Stimulated activated CD8-positive, alpha-beta memory T cell treated with anti-CD3 and anti-CD28 coated beads, Interleukin-4, amount 100 ng/mL, for 4 hours (primary cell): ENCODE measurements at places on chromosomes 6 and 20.

- no peak for DNase-seq
Measured at GRCh38 chr6:71011871-71012371, 55.1 kb upstream of the B3GAT2 start.

DNA sequence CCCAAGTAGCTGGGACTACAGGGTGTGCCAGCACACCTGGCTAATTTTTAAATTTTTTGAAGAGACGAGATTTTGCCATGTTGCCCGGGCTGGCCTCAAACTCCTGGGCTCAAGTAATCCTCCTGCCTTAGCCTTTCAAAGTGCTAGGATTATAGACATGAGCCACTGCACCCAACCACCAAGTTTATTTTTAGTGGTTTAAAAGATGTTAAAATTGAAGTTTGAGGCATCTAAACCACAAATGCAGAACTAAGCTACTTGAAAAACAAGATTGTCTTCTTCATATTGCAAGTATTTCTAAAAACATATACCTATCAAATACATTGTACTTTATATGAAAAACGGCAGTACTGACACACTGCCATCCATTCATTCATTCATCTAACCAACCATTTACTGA lies 31.6 kb downstream of the WASF1 start:
- DNase-seq, result no peak

GRCh38 chr6:16600026-16600425 lies 161.2 kb downstream of the ATXN1 start:
- DNase-seq, result no peak

DNA sequence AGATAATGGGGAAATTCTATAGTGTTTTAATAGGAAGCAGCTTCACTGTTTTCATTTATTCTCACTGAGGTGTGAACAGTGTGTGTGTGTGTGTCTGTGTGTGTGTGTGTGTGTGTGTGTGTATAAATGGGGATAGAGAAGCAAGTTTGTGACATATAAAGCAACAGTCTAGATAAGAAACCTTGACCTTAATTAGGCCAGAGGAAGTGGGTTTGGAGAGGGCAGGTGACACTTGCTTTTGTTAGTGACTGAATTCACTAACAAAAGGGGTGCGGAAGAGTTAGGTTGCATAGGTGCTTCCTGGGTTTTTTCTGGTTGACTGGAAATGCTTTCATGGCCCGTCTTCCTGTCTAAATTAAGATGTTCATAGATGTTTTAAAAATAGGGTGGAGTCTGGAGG lies 515.7 kb upstream of the FLRT3 start:
- no peak for DNase-seq
